ENCODE measurements at places on chromosomes 5 and 9.
A peak's percentile ranks its signal among the peaks of the same experiment; 100 is the strongest.

GRCh38 chr9:14317667-14318320 lies 3.9 kb upstream of the NFIB start:
- no peak for DNase-seq

- no peak for DNase-seq
Observed at GRCh38 chr5:73445665-73446630, 2.6 kb downstream of the FOXD1 start.

DNA sequence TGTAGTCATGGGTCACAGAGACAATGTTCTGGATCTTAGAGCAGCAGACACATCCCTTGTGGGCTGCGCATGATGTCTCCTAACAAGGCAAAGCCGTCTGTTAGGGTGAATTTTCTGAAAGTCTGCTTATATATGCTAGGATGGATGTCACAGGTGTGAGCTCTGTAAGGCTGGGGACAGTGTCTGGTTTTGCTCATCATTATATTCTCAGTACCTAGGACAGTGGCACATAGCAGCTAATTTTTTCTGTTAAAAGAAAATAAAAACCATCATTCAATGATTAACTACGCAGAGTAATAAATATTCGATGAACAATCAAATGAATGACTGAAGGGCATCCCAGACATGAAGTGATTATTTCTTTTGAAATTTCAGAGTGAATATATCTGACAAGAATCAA lies 52.9 kb upstream of the FAM169A start:
- no peak for DNase-seq

DNA sequence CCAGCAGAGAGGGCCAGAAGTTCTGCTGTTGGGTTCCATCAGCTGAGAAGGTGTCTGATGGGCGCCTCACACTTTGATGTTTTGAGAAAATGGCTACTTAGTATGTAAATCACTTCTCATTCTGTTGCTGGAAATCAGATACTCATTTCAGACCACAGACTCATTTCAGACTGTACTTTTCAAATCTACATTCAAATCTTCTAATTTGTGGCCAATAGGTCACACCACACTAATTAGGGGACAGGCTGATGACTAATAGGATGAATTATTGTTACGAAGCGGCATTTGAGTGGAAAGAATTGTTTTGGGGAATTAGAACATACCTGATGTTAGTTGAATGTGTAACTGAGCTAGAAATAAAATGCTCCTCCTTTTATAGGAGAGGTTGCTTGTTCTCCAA lies 13.2 kb downstream of the MTAP start:
- no peak for DNase-seq

DNA sequence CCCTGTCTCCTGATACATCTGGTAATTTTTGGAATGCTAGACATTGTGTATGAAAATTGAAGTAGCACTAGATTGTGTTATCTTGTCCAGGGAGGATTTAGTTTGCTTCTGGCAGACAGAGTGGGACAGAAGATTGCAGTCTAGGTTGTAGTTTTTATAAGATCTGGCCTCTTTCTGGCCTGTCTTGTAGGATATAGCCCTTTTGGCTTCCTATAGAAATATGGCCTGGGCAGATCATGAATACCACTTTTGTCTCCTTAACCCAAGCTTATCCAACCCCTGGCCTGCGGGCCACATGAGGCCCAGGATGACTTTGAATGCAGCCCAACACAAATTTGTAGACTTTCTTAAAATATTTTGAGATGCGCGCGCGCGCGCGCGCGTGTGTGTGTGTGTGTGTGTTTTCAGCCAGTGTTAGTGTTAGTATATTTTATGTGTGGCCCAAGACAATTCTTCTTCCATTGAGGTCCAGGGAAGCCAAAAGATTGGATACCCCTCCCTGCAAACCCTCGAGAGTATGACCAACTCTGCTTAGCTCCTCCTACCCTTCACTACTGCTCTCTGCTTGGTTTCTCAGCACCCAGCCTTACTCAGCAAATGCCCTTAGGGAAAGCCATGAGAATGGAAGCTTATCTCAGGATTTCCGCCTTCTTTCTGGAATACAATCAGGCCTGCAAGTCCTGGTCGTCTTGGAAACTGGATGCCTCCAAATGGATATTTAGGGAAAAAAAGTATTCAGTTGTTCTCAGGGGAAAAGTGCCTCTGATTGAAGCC lies 26.5 kb downstream of the ANKRD33B start:
- no peak for DNase-seq

- DNase-seq = no peak
Observed at GRCh38 chr5:39422036-39422606, 2.7 kb downstream of the DAB2 start.

DNA sequence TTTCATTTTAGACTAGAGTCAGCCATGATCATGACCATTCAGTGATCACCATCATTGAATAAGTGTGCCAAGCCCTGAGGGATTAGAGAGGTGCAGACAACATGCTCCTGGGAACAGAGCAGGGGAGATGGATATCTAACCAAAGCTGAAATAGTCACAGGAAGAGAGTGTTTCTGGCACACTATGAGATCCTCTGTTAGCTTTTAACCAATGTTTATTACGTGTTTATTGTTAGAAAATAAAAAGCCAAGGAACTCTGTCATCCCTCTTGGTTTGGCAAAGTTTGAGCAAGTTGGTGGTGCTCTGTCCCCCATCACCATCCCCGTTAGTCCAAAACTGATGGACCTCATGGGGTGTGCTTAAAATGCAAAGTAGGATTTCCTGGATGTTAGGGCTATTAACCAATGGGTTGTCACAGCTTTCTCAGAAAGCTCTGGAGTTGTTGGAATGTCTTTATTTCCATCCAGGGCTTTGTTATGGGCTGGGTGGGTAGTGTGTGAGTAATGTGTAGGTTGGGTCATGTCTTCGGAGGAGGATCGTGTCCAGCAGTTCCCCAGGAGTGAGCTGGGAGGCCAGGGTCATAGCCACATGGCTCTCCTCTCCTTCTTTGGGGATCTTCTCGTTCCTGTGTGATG lies 34.9 kb downstream of the SLC28A3 start:
- DNase-seq = no peak

DNA sequence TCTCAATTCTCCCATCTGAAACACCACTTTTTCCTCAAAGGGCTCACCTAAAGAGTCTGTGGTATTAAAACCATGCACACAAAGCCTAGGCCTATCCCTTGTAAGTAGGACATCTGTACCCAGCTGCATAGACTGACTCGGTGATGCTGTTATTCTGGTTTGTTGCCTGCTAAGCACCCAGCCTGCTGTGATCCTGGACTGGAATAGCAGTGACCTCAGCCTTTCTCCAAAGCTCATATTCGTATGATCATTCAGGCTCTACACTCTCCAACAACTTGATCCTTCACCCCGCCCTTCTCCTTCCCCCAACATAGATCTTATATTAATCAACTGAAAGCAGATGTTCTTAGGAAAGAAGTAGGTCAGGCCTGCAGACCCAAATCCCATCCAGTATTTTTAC lies 81.4 kb upstream of the WWC1 start:
- no peak for DNase-seq

GRCh38 chr5:95808013-95808685 lies 14.4 kb downstream of the GLRX start:
- DNase-seq = no peak

GRCh38 chr5:9464478-9464877 lies 81.4 kb downstream of the SEMA5A start:
- no peak for DNase-seq

- no peak for DNase-seq
Observed at GRCh38 chr9:27371382-27371781, 74.4 kb upstream of the EQTN start.

GRCh38 chr9:16619914-16620520 lies 250.5 kb downstream of the BNC2 start:
- DNase-seq = no peak

DNA sequence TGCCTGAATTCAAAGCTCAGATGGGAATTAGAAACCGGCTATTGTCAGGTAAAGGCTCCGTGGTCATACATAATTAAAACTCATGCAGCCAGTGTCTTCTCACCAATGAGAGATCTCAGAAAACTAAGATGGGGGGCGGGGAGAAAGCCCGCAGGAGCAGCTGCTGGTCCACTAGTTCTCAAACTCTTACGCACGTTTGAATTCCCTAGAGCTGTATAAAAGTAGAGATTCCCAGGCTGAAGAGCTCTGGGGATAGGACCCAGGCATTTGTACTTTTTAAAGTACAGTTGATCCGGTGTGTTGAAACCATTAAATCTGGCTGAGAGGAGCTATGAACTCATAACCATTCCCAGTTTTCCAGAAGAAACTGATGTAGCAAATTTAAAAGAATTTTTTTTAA lies 68.5 kb downstream of the FRMD3 start:
- no peak for DNase-seq

- no peak for DNase-seq
Observed at GRCh38 chr5:43312699-43313034, 545 bp downstream of the HMGCS1 start.

- no peak for DNase-seq
Observed at GRCh38 chr5:84181093-84181492, 203.6 kb downstream of the EDIL3 start.

- no peak for DNase-seq
Observed at GRCh38 chr5:93126634-93127033, 454.4 kb downstream of the NR2F1-AS1 start.

- no peak for DNase-seq
Observed at GRCh38 chr9:130323051-130323745, 57.6 kb downstream of the HMCN2 start.

- no peak for DNase-seq
Observed at GRCh38 chr9:71737455-71737854, 30.9 kb downstream of the CEMIP2 start.

GRCh38 chr5:40165789-40166728 lies 513.7 kb upstream of the PTGER4 start:
- DNase-seq = peak; percentile 38

DNA sequence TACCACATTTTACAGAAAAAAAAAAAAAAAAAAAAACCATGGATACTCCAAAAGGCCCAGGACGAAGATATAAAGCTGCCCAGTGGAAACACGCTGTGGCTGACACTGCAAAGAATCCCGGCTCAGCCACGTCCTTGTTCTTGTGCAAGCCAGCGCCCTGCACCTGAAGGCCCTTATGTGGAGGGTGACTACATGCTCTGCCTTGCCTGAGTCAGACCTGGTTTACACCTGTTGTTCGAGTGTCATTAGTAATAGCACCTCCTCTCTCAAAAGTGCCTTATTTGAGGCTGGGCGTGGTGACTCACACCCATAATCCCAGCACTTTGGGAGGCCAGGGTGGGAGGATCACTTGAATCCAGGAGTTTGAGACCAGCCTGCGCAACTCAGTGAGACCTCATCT lies 54.3 kb upstream of the ZSWIM6 start:
- no peak for DNase-seq

GRCh38 chr9:129665389-129665775 lies at the start of gene PRRX2:
PRRX2 (plus strand) TSS chr9:129665647; CDS start chr9:129665868, 221 bp downstream.
- no peak for DNase-seq

DNA sequence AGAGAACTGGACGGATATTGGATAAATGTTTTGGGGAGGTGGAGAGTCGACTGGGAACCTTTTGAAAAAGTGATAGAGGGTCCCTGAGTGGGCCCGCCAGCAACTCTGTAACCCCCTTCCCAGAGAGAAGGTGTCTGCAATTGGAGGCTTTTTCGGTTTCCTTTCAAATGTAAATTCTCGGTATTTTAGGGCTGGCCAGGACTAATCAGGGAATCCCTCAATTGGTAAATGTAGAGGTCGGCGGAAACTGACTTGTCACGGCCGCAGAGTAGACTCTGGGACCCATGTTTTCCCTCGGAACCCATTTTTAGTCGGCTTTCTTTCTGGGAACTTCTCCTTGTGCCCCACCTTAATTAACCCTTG lies 524 bp downstream of the CCNB1 start:
- DNase-seq = no peak

DNA sequence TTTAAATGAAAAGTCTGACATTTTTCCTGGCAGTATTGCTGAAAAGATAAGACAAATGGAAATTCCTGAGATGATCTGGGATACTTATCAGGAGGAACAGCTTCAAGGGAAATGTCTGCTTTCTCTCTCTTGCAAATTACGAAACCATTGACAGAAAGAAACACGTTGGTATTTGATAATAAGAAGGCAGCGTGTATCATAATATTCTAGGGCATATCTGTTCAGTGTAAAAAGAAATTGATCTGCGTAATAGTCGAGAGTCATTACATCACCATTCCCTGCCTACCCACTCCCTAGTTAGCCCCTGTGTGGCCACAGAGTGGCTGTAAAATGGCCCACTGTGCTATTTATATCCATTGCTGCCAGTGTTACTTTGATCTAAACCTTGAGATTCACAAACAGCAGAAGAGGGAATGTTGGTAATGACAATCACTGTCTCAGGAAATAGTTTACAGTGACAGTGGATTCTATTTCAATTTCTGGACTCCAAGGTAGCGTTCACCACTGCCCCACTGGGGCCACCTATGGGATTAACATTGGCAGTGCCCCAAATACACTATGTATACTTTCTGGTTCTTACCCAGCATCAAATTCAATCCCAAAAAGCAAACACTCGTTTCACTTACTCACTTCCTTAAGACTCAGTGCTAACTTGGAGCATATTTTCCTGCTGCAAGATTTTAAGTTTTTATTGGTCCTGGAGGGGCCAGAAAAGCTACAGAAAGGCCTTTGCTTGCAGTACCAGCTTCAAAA lies 133.4 kb upstream of the GAS1 start:
- no peak for DNase-seq

- no peak for DNase-seq
Observed at GRCh38 chr9:21552244-21553170, 70.4 kb upstream of the IFNE start.

DNA sequence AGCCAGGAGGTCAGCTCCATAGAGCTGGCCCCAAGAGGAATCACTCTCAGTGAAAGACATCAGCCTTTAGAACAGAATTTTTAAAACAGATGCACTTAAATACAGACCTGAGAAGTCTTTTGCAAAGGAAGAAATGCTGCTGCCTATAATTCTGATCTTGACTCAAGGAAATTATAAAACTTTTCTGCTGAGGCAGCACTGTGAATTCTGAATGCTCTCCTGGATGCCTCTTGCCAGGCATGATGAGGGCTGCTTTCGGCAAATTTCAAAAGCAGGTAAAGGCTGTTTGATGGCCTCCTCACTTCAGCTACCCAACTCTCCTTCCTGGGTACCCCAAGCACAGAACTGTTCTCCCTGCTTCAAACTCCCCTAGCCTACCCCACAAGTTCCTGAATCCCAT lies 174.8 kb downstream of the CDK5RAP2 start:
- DNase-seq = no peak

GRCh38 chr5:139742173-139742903 lies 53.3 kb upstream of the PSD2 start:
- no peak for DNase-seq

GRCh38 chr5:113031104-113031503 lies 54.5 kb downstream of the DCP2 start:
- no peak for DNase-seq

- DNase-seq = no peak
Observed at GRCh38 chr5:26518065-26518464, 520.3 kb downstream of the CDH9 start.

- peak; percentile 20 for DNase-seq
Observed at GRCh38 chr5:128674837-128675446, 136.9 kb upstream of the FBN2 start.

- DNase-seq = no peak
Observed at GRCh38 chr5:38506302-38506701, 50.1 kb downstream of the LIFR start.

GRCh38 chr5:176812269-176813259 lies 2.2 kb downstream of the UNC5A start:
- DNase-seq = no peak

GRCh38 chr5:151196556-151197290 lies 27.2 kb downstream of the CCDC69 start:
- peak; percentile 17 for DNase-seq

- DNase-seq = no peak
Observed at GRCh38 chr5:125981016-125981415, 442.2 kb upstream of the GRAMD2B start.

Data from CD4-positive, alpha-beta T cell treated with Interleukin-4 for 4 hours (primary cell).